ENCODE measurements at places on chromosomes 6 and 20. TPM values are rescaled to one million over a fixed set of nuclear protein-coding genes. Genes with fewer than 3 reads are reported as not detected.

- no peak for DNase-seq
These were observed 79.9 kb downstream of the SLC22A3 start for GRCh38 chr6:160428069-160428430.

GRCh38 chr20:34834459-34834893 is 9.0 kb upstream of the NCOA6 start:
- DNase-seq: no peak

The TTLL9 gene
- 0.17 TPM for total RNA-seq

The MOCS1 gene
- total RNA-seq: 37.3 TPM

The IFNGR1 gene
- 53.2 TPM for total RNA-seq

The GLP1R gene
- not detected for total RNA-seq

The MTFR2 gene
- 1.7 TPM for total RNA-seq

- no peak for DNase-seq
These were observed 465.2 kb downstream of the TFAP2B start for GRCh38 chr6:51283723-51284355.

The COL20A1 gene
- not detected for total RNA-seq

DNA sequence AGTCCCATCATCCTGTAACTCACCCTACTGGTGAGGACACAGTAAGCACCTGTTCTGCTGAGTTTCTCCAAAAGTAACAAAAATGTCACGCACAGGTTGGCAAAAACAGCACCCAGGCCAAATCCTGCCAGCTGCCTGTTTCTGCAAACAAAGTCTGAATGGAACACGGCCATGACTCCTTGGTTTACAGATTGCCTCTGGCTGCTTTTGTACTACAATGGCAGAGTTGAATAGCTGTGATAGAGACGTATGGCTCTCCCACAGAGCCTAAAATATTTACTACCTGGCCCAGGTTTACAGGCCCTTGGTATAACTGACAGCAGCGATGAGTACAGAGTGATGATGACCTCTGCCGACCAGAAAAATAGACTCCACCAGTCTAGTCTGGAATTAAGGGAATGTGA is 52.6 kb downstream of the CNKSR3 start:
- DNase-seq: no peak

DNA sequence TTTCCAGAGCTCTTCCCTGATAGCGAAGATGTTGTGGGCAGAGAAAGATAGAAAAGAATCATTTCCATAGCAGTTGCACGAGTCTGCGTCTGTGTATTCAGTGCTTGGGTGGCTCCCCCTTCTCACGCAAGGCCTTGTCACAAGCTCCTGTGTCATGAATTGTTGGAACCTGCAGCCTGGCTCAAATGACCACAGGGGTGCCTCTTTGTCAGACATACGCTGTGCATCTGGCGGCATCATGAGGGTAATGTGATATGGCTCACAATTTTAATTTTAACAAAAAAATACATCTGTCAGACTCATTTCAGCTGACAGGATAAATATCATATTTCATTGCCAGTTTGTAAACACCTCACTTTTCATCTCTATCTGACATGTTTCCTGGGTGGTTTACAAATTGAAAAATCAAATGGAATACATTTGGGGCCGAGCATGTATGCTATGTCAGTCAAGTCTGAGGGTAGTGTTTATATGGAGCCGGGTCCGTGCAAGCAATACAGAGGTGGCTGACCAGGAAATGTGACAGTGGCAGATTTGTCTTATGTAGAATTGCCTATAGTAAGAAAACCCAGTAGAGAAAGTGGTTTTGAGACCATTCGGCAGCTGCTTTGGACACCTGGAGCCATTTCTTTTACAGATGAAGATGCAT is 90.9 kb downstream of the CAP2 start:
- DNase-seq: peak; percentile 21

DNA sequence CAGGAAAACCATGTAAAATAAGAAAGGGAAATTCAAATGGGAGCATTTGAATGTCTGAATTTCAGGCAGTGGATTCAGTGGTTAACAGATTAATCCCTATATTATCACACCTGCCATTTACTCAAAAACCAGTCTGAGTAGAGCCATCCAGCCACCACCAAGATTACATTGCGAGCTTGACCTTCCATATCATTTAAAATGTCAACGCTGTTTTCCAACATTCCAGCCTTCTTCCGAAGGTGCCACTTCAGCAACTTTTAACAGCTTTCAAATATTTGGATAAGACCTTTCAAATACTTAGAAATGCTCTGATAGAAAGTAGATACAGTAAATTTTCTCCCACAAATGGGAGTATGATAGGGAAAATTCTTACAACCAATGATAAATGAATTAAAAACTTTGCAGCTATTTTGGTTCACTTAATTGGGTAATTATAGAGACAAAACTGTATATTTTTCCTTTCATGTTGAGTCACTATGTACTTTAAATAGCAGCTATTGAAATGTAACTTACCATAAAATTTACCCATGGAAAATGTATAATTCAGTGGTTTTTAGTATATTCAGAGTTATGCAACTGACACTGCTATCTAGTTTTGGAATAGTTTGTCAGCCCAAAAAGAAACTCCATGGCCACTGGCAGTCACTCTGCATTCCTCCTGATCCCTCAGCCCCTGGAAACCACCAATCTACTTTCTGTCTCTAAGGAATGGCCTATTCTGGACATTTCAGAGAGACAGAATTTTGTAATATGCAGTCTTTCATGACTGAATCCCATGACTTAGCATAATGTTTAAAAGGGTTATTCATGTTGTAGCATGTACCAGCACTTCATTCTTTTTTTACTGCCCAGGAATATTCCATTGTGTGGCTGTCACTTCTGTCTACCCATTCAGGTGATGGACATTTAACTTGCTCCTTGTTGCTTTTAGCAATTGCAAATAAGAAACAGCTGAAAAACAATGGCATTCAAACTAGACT is 21.5 kb downstream of the EZR start:
- no peak for DNase-seq

- DNase-seq: no peak
These were observed 470.4 kb downstream of the TFAP2B start for GRCh38 chr6:51289041-51289440.

DNA sequence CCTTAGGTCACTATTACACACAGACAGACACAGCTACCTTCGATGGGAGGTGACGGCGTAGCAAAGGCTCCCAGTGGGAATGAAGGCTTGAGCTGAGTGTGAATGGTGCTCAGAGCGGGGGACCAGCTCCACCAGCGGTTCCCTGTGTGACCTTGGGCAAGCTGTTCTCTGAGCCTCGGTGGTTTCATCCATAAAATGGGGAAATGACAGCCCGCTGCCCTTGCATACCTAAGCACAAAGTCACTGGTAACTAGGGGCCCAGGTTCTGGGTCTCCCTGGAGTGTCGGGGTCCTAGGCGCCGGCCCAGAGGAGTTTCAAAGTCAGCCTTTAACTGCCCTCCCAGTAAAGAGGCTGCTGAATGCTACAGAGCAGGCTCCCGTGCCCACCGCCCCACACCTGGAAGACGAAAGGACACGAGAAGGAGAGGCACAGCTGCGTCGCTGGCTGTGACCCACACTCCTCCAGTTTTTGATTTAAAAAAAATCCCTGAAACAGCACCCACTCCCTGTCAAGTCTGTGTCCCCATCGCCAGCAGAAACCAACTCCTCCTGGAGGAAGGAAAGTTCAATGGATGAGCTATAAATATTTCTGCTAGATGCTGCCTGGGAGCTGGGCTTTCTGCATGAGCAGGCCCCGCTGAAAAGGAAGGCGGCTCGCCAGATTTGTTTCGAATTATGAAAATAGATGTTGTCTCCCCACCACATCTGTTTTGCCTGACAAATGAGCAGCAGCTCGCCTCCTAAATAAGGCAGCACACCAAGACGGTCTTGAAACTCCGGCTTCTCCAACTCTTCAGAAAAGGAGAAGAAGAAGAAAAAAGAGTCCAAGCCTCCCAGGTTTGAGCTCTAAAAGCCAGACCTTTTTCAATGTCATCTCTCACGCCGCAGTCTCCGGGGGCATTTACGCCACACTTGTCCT is 27.4 kb downstream of the PMEPA1 start:
- DNase-seq: no peak

GRCh38 chr6:127192911-127193541 is 73.6 kb upstream of the RNF146 start:
- no peak for DNase-seq

- no peak for DNase-seq
These were observed 30.8 kb upstream of the COL21A1 start for GRCh38 chr6:56278171-56278591.

- no peak for DNase-seq
These were observed 90.5 kb downstream of the SYNJ2 start for GRCh38 chr6:158072083-158072721.

The SYCP2L gene
- 0.66 TPM for total RNA-seq

The SCUBE3 gene
- 8.8 TPM for total RNA-seq

DNA sequence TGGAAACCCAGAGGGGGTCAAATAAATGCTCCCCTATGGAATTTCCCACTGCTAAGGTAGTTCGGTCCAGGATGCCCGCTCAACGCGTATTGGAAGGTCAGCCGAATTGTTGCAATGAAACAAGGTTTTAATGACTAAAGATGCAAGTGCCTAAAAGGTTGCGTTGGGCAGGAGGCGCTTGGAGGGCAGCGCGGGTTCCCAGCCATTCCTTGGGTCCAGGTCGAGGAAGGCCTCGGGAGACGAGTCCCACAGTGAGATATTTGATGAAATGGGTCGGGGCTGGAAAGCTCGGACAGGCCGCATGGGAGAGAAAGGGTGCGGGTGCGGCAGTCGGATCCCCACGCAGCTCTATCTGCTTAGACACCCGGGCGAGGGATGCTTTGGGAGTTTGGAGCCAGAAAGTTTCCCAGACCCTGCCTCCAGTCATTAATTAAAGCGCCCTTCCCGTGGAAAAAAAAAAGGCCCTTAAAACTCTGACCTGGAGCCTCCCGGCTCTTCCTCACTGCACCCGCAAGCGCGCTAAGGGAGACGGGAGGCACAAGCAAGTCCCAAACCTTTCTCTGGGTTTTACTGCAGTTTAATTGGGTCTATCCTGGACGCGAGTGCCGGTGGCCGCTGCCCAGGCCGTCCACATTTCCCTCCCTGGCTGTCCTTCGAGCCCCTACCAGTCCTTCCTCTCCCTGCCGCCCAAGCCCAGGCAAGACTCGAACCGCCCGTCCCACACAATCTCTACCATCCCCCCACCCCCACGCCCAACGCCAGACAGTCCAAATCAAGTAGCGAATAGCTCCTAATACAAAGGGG is 24.2 kb downstream of the TFAP2A start:
- DNase-seq: peak; percentile 53

The TRERF1 gene
- total RNA-seq: 5.8 TPM

The PGC gene
- not detected for total RNA-seq

GRCh38 chr6:32393665-32394420 is 13.1 kb downstream of the BTNL2 start:
- DNase-seq: no peak

The MYMX gene
- total RNA-seq: not detected

The COL11A2 gene
- not detected for total RNA-seq

GRCh38 chr6:104788400-104788799 is 71.3 kb downstream of the HACE1 start:
- no peak for DNase-seq

- DNase-seq: no peak
These were observed 303.4 kb upstream of the EXOC2 start for GRCh38 chr6:996271-996852.

DNA sequence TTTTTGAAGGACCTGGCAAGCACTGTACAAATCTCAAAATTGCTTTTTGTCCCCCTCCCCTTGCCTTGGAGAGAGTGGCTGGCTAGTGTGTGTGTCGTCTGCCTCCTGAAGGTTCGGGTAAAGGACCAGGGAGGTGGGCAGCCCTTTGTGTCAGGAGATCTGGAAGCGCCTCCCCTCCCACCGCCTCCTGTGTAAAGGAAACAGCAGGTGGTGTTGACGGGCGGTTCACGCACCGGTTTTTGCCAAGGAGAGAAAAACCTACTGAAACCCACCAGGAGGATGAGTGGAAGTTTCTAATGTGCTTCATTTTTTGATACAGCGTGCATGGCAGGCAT is 1.2 kb downstream of the ENTPD6 start:
- DNase-seq: no peak

DNA sequence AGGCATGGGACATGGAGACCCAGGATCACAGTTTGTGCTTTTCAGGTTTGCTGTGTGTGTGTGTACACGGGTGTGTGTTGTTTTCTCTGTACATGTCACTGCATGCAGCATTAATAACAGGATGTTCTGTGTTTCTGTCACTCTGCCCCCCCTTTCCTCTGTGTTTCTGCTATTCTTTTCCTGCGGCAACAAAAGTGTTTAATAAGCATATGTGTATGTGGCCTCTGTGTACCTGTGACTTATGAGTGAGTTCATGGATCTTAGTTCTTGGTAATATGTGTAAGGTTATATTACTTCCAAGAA is 9.8 kb downstream of the SYNGAP1 start:
- DNase-seq: no peak

The RNF5 gene
- total RNA-seq: 91.4 TPM

DNA sequence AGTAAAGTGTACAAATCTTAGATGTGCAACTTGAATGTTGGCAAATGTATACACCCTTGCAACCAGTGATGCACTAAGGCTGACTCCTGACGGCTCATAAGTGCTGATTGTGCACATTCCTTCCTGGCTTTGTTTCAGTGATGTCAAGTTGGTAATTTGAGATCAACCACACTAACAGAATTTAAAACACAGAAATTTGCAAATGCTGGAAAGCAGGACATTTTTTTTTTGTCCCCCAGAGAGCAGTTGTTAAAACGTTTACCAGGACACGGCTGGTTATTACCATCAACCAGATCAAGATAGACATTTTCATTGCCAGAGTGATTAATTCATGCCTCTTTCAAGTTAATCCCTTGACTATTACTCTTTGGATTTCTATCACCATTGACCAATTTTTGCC is 735.6 kb downstream of the RFPL4B start:
- no peak for DNase-seq

- DNase-seq: no peak
These were observed 86.3 kb downstream of the ELOVL4 start for GRCh38 chr6:79861023-79861422.

The CDSN gene
- total RNA-seq: not detected

GRCh38 chr6:34955442-34955841 is 66.4 kb downstream of the ANKS1A start:
- no peak for DNase-seq

The PTGIS gene
- total RNA-seq: 217 TPM

DNA sequence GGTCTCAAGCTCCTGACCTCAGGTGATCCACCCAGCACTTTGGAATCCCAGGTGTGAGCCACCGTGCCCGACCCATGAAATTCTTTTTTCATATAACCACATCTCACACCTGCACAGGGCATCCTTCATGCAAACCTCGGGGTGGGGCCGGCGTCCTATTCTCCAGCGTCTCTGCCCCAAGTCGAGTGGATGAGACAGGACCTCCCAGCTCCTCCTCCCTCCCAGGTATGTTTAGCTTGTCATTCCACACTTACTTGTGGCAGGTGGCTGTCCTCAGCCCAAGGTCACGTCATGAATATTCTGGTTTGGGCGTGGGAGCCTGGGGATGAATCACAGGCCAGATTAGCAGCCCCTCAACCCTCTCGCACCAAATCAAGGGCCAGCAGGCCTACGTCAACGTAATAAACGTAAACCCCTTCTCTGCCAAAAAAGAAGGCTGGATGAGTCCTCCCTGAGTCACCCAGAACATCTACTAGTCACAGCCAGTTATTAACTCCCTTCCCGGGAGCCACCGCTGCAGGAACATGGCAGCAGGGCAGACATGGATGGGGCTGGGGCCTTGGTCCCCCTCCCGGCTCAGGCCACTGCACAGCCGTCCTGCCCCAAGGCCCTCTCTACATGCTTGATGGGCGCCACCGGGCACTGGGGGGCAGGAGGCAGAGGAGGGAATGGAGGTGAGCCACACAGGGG is 91.7 kb downstream of the YTHDF1 start:
- DNase-seq: no peak

Measured in esophagus muscularis mucosa (tissue), 4 donors.